Left lung (tissue), 14 donors: ENCODE measurements at places on chromosomes 16 and 17. TPM values are rescaled to one million over a fixed set of nuclear protein-coding genes. Genes with fewer than 3 reads are reported as not detected.

The SLC12A3 gene
- polyA plus RNA-seq, result 0.18 TPM

The CSH2 gene
- not detected for polyA plus RNA-seq

The UMOD gene
- 0.11 TPM for polyA plus RNA-seq

DNA sequence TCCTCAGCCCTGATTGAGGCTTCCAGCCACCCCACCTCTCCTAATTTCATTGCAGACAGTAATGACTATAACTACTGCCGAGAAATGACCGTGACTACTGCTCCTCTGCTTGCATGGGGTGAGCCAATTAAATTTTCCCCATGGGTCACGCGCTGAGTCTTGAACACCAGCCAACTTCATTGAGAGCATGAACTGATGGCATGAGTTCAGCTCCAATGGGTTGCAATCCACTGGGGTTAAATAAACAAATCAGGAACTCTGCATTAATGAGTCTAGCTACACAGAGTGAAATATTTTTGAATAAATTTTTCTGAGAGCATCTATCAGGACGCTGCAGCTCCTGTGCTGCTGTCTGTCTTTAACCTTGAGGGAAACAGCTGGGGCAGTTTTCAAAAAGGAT, 61.6 kb upstream of the CLEC3A start:
- no peak for DNase-seq

DNA sequence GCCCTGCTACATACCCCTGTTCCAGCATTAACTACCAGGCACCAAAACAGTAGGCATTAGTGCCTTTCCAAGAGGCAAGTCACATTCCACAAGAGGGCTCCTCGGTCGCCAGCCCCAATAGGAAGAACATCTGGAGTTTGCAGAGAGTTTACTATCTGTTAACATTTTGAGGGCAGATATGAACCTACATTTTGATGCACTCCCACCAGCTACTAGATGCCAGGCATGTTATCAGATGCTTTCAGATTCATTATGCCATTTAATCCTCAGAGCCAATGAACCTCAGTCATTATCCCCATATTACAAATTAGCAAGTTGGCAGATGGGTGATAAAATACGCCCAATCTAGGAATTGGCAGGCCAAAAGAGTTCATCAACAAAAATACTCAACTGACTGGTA, 4.2 kb upstream of the CMTM2 start:
- no peak for DNase-seq

DNA sequence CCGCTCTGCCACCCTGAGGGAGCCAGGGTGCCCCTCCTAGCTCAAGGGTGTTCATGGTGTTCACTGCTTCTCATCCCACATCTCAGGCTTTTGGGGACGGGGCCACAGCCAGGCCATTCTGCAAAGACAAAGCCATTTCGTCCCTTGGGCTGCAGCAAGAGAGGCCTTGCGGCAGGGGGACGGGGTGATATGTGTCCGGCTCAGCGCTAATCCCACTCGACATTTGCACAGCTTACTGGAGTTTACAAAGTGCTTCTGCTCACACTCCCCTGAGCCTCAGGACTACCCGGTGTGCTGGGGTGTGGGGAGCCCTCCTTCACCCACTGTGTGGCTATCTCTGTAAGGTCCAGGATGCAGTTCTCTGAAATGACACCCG, 84.3 kb downstream of the RTN4RL1 start:
- DNase-seq, result no peak

DNA sequence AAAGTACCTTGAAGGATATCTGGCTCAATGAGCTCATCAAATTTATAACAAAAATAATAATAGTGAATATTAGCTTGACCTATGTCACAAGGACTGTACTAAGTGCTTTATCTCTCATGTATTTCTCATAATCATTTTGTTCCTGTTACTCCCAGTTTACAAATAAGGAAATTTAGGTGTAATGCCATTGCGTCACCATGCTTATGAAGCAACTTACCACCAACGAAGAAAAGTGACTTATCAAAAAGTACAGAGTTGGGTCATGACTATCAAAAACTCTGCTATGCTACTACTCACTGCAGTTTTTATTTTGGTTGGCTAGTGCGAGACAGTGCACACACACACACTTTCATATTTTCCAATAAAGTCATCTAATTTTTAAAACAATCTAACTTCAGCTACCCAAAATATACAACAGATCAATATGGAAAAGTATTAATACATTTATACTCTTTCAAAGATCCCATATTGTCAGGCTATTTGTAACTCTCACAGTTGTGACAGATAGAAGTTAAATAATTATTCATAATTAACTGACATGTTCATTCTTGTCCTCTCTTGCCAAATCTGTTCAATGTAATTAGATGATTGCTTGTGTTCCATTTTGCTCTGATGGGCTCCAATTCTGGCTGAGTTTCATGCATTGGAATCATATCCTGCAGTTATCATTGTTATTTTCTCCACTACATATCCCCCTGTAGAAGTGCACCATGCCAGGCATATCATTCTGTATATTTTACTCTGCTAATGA, 119.4 kb downstream of the KCNJ2 start:
- no peak for DNase-seq

- DNase-seq, result no peak
Observed at GRCh38 chr17:48499248-48499647, 31.6 kb downstream of the HOXB1 start.

DNA sequence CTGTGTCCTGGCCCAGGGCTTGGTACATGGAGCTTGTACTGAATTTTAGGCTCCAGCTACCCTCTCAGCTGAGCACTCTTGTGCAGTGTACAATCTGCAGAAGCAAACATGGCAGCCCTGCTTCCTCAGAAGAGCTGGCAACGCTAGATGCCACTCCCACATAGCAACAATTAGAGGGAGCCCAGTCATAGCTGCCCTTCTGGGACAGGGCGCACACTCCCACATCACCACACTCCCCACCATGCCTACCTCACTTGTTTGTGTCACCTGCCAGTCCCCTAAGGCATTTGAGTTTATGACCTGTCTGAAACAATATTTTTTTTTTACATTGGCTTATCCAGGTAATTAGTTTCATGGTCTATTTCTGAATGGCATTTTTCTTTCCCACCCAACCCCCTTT, 72.3 kb downstream of the C17orf67 start:
- DNase-seq, result no peak

DNA sequence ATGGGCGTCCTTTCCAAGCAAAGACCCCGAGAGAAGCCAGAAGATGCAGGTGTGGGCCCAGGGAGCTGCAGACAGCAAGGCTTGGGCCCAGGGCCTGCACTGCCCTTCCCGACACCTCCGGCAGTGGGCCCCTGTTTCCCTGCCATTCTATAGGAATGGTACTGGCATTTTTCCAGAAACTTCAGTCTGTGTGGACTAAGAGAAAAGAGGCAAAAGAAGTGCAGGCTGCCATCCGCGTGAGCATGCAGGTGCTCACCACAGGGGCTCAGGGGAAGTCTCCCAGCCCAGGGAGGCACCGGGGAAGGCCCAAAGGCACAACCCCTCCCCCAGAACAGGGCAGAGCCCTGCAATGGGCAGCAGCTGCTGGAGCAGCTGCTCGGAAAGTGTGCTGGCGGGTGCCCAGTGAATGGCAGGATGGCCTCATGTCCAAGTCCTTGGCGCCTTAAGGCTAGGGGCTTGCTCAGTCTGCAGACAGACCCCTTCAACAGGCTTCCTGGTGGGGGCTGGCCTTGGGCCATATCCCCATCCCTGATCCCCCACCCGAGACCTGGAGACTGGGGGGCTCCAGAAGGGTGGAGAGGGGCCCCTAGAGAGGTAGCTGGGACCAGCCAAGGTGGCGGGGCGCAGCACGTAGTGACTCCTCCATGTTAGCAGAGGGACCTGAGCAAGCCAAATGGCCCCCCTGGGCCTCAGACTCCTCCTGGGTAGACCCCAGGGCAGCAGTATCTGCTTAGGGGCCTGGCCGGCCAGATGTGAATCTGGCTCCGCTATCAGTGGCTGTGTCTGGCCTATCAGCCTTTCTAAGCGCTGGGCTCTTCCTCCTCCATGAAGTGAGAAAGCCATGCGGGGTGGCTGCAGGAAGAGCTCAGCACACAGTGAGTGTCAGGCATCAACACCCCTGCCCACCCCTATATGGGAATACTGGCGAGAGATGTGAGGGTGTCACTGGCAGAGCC, 6.7 kb upstream of the TPPP3 start:
- DNase-seq, result no peak
